Hypothalamus (tissue), 51 donors: ENCODE measurements at places on chromosomes 5 and 9.
A peak's percentile ranks its signal among the peaks of the same experiment; 100 is the strongest.

- no peak for DNase-seq
These were observed 31.9 kb upstream of the FANCC start for GRCh38 chr9:95349091-95350038.

DNA sequence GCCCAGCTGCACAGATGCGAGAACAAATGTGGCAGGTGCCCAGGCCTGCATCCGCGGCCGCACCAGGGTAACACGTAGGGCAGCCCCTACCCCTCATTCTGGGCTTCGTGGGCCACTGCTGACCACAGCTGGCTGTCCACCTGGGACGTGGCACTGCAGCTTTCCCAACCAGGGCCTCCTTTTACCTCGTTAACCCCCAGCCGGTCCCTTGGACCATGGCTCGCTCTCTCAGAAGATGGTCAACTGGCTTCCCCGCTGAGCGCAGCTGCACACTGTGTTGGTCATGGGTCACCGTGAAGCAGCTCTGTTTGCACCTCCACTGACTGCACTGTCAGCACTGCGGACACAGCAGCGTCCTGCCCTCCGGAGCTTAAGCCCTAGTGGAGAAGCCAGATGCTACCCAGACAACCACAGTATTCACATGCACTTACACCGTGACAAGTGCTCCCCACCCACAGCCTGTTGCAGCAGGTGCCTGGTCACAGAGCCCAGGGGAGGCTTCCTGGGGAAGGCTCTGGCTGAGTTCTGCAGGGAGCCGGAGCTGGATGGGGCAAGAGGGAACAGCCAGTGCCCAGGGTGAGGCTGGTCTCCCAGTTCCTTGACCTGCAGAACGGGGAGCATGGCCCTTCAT lies 10.5 kb upstream of the PLEKHG4B start:
- DNase-seq: no peak

GRCh38 chr5:179908528-179908927 lies 831 bp upstream of the TBC1D9B start:
- DNase-seq: no peak

GRCh38 chr5:150166650-150167511 lies at the start of gene CDX1:
TSS of gene CDX1 (plus strand) at chr5:150166778. CDS start at chr5:150166877, 99 bp downstream.
- DNase-seq: no peak

GRCh38 chr5:67496051-67496450 lies 299.5 kb upstream of the CD180 start:
- DNase-seq: no peak

DNA sequence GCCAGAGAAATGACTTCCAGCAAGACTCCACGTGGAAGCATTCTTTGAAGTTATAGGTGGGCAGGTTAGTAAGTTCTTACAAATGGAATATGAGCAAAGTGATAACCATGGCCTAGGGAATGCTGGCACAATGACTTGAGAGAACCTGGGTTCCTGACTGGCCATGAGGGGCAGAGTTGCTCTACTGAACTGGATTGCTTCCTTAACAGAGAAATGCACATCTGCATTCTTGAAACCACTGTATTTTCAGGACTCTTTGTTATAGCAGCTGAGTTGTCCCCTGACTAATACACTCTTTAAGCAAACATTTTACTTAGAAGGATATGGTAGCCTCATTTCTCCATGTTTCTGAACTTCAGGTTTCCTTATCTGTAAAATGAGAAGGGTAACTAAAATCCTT lies 108.3 kb upstream of the GNA14 start:
- DNase-seq: no peak

DNA sequence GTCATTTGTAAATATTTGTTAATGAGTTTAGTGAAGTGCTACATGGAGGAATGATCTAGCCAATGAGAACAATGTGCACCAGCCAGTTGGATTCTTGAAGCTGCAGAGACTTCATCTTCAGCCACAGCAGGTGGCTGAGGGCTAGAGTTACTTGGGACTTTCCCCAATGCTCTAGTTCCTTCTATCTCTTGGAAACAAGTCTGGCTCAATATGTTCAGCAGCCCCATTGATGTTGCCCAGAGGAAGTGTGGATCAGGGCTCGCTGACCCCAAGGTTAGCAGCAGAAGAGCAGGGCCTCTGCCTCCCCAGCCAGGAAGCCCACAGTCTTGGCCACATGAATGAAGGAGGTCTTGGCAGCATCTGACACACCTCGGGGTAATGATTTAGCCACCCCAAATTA lies 117.5 kb downstream of the SLC1A3 start:
- no peak for DNase-seq

DNA sequence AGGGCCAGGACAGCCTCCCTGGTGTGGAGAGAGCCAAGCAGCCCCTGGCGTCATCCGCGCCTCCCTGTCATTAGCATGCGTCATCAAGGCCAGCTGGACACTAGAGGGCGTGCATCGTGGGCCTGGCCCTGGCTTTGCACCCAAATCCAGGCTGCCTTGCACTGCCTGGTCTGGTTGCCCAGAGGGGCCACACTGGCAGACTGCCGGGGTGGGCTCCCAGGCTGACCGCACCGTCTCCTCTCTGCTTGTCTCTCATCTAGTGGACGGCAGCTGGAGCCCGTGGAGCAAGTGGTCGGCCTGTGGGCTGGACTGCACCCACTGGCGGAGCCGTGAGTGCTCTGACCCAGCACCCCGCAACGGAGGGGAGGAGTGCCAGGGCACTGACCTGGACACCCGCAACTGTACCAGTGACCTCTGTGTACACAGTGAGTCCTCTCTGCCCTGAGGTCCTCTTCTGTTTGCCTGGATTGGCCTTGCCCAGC lies 29.0 kb downstream of the HK3 start:
- DNase-seq: no peak

- no peak for DNase-seq
These were observed 112.2 kb downstream of the PLPPR1 start for GRCh38 chr9:101140764-101141163.

DNA sequence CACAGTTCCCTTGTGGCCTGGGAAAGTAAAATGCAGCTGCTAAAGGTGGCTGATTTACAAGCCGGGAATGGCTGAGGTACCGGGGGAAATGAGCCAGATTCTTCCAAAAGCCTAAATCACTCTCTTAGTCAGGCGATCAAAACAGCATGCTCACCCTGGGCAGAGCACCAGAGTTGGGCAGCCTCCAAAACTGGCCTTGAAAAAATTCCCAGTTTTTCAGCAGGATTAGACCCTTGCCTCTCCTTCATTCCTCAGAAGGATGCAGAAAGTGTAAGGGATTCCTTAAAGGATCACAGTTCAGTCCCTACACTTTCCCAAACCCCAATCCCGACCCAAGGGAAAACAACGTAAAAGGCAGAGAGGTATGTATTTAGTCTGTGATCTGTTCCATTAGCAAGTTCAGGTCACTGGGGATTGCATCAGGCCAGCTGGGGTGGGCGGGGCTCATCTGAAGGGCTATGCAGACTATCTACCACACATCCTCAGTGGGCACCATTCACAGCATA lies 16.9 kb downstream of the TMEM174 start:
- DNase-seq: no peak

DNA sequence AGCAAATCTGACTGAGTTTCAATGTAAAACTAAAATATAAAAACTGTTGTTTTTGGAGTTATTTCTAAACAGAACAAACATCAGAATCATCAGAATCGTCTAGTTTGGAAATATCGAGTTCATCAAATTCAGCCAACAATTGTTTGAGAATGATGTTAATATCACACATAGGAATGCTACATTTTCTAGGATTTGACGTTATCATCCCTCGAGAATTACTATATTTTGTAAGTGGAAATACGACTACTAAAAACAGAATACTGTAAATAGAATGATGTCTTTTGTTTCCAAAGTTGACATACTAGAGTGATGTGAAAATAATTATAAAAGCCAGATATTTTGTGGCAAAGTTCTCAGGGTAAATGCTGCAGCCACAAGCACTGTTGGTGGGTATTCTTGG lies 805.9 kb downstream of the TLE1 start:
- no peak for DNase-seq

- no peak for DNase-seq
These were observed 5.8 kb upstream of the PLPPR1 start for GRCh38 chr9:101022704-101023103.

GRCh38 chr5:41508696-41509398 lies 1.6 kb downstream of the PLCXD3 start:
- no peak for DNase-seq

DNA sequence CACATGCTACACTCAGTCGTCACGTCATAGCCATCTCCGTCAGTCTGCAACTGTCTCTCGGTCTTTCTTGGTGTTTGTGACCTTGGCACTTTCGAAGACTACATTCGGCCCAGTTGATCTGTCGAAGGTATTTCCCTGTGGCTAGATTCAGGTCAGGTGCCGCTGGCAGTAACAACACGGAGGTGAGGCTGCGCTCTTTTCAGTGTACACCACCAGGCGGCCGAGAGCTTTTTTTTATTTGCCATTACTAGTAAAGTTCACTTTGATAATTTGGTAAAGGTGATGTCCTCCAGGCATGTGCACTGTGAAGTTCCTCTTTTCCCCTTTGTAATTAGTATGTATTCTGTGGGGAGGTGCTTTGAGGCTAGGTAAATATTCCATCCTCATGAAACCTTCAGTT lies 49.7 kb downstream of the RNF130 start:
- DNase-seq: no peak

GRCh38 chr9:112011051-112011620 lies 114.5 kb downstream of the UGCG start:
- no peak for DNase-seq

GRCh38 chr5:123844873-123845272 lies 332.9 kb downstream of the CSNK1G3 start:
- DNase-seq: no peak

- DNase-seq: no peak
These were observed 273.7 kb upstream of the DMRT1 start for GRCh38 chr9:567747-568305.

GRCh38 chr5:123875561-123876275 lies 363.7 kb downstream of the CSNK1G3 start:
- peak; percentile 53 for DNase-seq

DNA sequence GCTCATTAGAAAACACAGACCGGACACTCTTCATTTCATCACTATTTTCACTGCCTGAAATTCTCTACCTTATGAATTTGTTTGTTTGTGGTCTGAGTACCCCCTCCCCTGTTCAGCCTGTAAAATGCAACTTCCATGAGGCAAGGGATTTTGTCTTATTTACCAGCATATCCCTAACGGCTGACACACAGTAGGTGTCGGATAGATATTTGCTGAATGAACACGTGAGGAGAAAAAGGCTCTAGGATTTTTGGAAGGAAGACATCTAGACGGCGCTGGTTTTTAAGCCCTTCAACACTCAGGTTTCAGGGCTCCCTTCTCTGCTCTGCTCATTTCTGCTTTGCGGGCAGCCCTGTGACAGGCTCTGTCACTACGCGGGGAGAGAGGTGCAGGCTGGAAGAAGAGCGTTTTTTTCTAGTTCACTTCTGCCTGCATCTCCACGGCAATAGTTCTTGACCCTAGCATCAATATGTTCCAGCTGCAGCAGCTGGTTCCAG lies 41.0 kb downstream of the KCNMB1 start:
- DNase-seq: no peak

DNA sequence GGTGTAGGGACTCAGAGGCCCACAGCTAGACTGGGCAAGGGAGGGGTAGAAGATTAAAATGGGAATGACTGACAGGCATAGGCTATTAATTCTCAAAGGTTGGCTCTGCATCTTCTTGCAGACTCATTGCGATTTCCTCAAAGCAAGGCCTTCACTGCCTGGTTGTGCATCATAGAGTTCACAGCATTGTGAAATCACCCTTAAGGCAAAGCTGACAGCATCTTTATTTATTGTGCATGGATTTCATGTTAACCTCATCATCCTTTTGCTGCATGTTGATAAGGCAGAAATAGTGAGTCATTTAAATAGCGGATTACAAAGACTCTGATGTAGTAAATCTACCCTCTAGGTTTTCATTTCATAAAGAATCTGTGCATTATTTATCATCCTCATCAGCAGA lies 13.6 kb upstream of the PALM2AKAP2 start:
- no peak for DNase-seq

DNA sequence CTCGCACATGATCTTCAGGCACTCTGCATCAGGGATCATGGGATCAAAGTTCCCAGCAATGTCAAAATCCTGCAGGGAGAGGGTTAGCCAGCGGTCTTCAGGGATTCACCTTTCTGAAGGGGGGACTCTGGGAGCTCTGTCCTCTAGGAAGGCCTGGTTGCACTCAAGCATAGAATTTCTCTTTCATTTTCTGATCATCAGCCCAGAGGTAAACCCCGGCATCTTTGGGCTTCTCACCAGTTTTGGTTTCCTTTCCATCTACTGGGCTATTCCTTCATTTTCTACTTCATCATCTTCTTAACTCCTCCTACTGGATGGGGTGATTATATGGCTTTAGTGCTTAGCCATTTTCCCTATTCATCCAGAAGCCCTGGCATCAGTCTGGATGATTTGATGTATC lies 4.6 kb upstream of the DND1 start:
- no peak for DNase-seq

- DNase-seq: no peak
These were observed 78.9 kb downstream of the ASTN2 start for GRCh38 chr9:117335837-117336433.

- peak; percentile 16 for DNase-seq
These were observed 57.1 kb upstream of the PSD2 start for GRCh38 chr5:139738193-139739149.

- no peak for DNase-seq
These were observed 53.5 kb downstream of the RGS3 start for GRCh38 chr9:113516840-113517577.

- no peak for DNase-seq
These were observed 36.5 kb downstream of the ADAMTS2 start for GRCh38 chr5:179308563-179309382.

GRCh38 chr9:73204936-73205335 lies 53.3 kb downstream of the ANXA1 start:
- no peak for DNase-seq

DNA sequence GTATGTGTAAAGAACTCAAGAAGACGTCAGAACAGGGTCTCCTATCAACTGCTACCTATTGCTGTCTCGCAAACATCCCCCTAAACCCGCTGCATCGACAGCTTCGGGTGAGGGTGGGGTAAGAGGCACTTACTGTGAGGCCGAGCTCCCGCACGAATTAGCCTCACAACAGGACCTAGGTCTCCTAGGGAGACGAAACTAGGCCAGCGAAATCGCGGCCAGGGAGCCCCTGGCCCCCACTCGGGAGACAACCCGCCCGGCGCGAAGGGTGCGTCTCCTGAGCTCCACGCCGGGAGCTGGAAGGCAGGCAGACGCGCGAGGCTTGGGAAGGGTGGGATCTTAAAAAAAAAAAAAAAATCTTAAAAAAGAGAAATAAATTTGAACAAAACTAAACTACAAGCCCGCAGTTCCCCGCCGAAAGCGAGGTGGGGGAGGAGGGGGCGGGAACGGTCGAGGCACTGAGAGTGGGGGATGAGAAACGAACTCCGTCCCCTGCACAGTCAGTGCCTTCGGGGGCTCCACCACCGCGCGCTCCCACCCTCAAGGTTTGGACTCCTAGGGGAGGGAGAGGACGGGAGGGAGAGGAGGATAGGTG lies 33.0 kb upstream of the NFIB start:
- no peak for DNase-seq

- no peak for DNase-seq
These were observed 6.2 kb downstream of the SEMA4D start for GRCh38 chr9:89491694-89492093.
